NCI-H510A (cell line): ENCODE measurements at places on chromosomes 3 and 15.

DNA sequence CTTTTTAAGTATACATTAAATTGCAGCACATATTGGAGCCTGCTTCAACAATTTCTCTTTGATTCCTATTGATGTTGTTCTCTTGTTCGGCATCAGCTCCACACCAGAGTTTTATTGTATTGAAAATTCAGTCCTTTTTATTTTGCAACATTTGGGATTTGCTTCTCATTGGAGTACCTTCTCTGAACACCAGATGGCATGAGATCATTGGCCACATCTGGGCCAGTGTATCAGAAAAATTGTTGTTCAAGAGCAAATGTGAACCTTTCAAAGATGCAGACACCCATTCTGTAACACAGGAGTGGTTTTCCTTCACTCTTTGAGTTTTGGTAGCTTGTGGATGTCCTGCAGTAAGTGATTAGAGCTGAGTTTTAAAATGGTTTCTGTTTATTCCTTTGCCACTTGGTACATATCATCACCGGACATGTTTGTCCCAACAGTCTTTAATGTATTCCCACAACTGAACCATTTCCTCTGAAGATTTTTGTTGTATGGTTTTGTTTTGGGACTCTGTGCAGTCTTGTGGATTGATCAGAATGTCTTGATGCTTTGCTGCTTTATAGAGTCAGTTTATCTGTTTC, 96.1 kb downstream of the MCTP2 start:
- no peak for DNase-seq

DNA sequence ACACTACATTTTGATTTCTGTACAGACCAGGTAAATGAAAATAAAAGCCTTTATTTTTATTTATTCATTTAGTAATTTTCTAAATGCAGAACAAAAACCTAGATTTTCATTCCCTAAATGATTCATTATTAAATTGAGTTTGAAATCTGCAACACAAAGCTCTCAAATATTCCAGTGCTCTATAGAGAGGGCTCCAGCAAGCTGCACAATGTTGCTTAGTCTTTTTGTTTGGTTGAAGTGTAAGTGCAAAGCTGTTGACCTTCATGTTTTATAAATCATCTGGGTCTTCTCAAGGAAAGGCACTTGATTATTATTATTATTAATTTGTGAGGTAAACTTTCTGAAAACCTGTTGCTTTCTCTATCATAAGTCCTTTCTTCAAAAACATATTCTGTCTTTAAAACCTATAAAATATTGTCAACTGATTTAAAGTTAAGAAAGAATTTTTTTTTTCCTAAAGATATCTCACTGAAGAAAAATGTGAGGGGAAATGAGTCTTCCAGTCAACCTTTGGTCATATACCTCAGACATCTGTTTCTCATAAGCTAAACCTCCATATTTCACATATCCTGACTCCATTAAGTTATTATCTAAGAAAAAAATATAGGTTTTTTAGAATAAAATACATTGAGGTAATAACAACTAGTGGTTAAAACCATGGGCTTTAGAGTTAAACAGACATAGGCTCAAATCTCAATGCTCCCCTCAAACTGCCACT, 100.7 kb downstream of the ZIC4 start:
- no peak for DNase-seq

- DNase-seq, result no peak
Observed at GRCh38 chr3:129327510-129327909, 48.8 kb downstream of the HMCES start.

DNA sequence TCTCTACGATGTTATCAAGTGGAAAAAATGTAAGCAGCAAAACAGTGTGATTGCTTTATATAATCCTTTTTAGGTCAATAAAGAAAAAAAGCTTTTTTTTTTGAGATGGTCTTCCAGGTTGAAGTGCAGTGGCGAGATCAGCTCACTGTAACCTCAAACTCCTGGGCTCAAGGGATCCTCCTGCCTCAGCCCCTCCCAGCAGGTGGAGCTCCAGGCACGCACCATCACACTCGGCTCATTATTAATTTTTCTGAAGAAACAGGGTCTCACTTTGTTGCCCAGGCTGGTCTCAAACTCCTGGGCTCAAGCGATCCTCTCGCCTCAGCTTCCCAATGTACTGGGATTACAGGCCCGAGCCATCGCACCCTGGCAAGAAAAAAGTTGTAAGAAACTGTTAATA, 17.3 kb downstream of the RNF168 start:
- no peak for DNase-seq

- no peak for DNase-seq
Observed at GRCh38 chr3:194054540-194054939, 81.4 kb upstream of the HES1 start.
